ENCODE measurements at places on chromosomes 2 and 18.

DNA sequence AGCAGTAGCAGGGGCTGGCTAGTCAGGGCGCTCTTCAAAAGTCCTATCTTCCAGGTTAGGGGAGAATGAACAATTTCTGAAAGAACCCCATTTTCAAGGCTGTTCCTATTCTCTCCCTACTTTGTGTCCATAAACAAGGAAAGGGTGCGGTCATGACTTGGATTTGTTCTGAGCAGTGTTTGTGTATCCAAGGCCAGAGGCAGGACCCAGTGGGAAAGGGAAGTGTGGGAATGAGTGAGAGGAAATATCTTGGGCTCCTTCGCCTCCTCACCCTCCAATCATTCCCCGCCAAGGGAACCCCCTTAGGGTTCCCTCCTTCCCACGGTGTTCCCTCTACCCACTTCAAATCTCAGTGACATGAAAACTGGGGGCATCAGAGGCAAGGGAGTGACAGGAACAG, 25.5 kb upstream of the SPTBN1 start:
- no peak for DNase-seq

DNA sequence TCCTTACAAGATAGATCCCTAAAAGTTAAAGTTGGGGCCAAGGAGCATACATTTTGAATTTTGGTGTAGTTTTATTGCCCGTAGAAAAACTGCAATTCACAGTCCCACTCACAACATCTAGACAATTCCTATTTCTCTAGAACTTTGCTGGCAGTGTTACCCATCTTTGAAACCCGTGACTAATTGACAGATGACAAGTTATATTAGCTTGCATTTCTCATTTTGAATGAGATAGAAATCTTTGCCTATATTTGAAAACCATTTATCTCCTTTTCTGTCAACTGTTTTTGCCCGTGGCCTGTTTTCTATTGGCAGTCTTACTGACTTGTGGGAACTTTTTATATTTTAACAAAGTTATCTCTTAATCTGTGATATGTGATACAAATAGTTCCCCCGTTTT, 50.0 kb downstream of the OXER1 start:
- no peak for DNase-seq

GRCh38 chr2:85828725-85829124, 60.1 kb downstream of the ST3GAL5 start:
- DNase-seq: no peak

DNA sequence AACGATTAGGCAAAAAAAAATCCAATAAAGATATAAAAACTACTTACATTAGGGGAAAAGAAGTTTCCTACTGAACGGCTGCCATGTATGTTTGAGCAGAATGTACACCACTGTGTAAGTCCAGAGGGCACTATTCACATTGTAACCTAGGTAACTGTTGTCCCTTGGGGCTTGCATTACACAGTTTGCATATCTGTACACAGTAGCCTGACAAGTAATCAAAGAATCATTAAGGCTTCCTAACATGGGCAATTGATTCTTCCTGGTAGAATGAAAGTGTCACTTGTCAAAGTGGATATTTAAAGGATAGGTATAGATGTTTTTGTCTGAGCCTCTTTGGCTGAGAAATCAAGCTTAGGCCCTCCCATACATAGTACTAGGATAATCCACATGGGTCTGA, 39.1 kb downstream of the PLEK start:
- DNase-seq: no peak

DNA sequence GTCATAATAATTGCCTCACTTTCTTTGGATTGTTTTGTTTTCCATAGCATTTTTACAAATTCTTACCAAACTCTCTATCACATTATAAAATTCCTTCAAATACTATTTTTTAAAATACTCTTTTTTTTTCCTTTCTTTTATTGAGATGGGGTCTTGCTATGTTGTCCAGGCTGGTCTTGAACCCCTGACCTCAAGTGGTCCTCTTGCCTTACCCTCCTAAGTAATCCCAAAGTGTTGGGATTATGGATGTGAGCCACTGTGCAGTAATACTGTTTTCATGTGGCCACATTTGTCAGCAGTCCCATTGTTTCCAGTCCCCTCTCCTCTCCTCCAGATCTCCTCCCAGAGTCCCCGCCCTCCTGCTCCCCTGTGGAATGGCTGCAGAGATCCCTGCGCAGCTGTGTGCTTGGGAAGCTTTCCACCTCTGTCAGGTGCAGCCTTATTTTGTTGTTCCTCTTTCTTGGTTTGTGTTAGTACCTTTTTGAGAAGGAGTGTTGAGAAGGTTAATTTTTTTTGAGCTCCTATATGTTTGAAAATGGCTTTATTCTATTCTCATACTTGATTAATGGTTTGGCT, 227.3 kb downstream of the LOXHD1 start:
- no peak for DNase-seq

- DNase-seq: no peak
Observed at GRCh38 chr18:78980279-78980771, 707 bp downstream of the SALL3 start.

All from hematopoietic multipotent progenitor cell treated with erythropoietin and hydrocortisone succinate and interleukin-3 and kit ligand, for 15 days (in vitro differentiated cells).